ENCODE measurements at places on chromosomes 7 and 10.

DNA sequence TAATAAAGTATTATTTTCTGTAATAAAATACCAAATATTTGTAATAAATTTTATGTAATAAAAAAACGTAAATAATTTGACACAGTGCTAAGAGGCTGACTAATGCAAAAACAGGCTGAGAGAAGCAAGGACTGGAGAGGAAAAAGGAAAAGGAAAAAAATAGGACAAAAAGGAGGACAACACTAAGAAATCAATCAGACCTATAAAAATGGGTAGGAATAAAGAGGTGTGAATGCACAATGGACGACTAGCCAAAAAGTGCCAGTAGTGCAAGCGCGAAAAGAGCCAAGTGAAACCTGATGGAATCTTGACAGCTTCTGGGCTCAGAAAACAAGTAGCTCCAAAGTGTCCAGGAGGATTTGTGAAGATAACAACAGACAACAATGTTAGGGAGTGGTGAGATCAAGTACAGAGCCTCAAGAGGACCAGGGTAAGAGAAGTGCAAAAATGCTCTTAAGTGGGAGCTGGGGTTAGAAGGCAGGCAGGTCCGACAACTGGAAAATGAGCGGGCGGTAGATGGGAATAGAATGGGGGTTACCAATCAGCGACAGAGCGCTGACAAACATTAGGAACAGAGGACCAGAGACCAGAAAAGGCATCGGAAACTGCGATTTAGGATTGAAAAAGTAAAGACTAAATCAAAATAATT is 1.2 kb downstream of the BRAF start:
- no peak for DNase-seq

DNA sequence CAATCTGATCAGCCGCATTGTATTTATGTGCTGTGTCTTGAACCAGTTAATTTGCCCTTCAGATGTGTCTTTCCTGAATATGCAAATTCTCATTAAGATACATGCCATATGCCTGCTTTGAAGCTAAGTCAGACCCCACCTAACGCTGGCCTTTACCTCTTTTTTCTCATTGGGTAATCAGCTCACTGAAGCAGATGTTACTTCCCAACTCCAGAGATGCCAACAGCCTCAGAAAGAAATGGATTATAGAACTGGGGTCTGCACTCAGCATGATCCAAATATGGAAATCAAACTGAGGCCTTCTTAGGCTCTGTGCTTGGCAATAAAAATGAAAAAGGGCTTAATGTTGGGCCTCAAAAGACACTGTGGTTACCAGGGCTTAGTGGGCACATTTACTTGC is 113.9 kb downstream of the FZD1 start:
- DNase-seq: no peak

GRCh38 chr7:34830390-34830789 is 172.4 kb downstream of the NPSR1 start:
- DNase-seq: no peak

DNA sequence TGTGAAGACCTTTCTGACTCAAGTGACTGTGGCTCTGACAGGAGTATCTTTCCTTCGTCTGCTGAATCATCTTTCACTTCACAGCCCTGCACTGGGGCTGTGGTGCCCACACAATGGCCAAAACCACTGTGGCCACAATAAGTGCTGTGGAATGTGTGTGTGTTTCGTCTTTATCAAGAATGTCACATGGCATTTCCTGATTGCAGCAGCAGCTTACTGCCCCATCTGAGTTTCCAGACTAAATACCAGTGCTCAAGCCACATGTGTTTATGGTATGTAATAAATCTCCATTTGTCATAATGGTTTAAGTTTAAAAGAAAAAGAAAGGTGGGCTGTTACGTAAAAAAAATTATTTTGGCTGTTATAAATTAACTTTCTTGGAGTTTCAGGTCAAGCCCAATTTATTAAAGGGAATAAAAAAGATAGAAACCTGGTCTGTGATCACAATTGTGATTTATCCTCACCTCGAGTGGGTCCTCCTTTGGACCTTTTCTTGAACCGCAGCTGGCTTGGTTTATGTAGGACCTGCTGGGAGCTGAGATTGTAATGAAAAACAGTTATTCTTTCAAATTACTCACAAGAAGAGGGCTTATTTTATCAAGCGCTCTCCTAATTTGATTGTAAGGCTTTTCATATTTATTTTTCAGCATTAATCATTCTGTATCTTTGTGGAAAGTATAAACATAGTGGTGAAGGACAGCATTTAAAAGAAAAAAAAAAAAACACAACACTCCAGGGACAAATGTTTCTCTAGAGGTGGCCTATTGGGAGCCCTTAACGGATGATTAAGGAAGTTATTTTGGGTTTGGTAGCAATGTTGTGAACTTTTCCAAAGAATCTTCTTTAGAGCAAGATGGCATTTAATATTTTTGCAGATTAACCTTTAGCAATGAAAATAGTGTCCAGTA is 116.2 kb downstream of the LRMDA start:
- DNase-seq: no peak

GRCh38 chr7:129719980-129720732 is 108.6 kb downstream of the NRF1 start:
- no peak for DNase-seq

DNA sequence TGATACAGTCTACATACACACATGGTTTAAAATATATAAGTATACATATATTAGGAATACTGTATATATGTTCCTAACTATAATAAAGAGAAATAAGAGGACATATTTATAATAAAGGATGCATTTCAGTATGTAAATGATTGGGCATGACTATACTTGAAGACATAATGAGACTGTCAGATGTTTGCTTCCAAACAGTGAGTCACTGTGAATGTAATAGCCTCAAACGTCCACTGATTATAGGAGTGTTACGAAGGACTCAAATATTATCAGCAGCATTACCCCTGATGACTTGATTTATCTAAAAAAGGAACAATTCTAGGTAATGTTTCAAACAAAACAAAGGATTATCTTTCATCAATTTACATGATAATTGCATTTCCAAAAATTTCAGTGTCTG is 39.9 kb upstream of the NRBF2 start:
- no peak for DNase-seq

- no peak for DNase-seq
These were observed 219.0 kb downstream of the PTEN start for GRCh38 chr10:88082391-88082790.

GRCh38 chr7:8433477-8434289 is at the start of gene NXPH1:
TSS of gene NXPH1 (plus strand) at chr7:8433609.
- DNase-seq: no peak

DNA sequence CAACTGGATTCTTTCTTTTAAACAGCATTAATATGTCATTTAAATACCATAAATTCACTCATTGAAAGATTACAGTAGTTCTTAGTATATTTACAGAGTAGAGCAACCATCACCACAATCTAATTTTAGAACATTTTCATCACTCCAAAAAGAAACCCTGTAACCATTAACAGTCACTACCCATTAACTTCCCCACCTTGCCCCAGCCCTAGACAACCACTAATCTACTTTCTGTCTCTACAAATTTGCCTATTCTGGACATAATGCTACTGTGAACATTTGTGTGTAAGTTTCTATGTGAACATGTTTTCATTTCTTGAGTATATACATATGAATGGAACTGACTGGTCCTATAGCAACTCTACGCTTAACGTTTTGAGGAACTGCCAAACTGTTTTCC is 42.4 kb downstream of the P4HA1 start:
- no peak for DNase-seq

DNA sequence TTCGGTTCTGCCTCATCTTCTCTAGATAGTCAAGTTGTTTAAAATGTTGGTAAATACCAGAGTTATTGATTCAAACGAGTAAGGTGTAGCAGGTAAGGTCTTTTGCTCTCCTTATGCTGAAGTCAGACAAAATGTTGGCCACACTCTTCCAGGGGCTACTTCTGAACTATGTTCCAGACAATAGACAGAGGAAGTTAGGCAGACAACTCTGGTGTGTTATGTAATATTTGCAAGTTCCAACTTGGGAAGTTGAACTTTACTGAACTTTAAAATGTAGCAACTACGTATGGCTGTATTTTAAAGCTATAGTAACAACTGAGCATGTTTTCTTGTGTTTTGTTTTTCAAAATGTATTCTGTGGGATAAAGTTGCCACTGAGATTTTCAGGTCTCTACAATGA is 125.7 kb upstream of the NEBL start:
- DNase-seq: no peak

DNA sequence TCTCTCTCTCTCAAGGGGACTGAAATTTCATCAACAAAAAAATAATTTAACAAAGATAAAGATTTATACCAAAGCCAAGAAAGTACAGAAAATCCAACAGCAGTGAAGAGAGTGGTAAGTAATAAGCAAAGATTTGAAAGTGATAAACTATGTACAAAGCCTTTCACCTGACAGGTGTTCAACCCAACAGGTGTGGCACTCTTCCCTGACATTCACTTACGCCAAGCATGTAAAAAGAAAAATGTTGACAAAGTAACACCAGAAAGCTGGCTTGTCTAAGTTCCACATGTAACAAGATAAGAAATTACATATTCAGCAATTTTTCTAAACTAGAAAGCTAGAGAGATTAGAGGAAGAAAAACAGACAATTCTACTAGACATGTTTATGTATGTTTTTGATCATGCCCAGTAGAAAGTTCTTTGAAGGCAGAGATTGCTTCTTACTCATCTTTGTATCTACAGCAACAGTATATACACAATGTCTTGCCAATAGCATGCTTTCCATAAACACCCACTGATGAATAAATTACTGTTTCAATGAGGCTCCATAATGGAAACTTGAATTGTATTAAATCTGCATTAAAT is 468.5 kb downstream of the PARD3 start:
- no peak for DNase-seq

- no peak for DNase-seq
These were observed 49.1 kb downstream of the GCC1 start for GRCh38 chr7:127536394-127536691.

DNA sequence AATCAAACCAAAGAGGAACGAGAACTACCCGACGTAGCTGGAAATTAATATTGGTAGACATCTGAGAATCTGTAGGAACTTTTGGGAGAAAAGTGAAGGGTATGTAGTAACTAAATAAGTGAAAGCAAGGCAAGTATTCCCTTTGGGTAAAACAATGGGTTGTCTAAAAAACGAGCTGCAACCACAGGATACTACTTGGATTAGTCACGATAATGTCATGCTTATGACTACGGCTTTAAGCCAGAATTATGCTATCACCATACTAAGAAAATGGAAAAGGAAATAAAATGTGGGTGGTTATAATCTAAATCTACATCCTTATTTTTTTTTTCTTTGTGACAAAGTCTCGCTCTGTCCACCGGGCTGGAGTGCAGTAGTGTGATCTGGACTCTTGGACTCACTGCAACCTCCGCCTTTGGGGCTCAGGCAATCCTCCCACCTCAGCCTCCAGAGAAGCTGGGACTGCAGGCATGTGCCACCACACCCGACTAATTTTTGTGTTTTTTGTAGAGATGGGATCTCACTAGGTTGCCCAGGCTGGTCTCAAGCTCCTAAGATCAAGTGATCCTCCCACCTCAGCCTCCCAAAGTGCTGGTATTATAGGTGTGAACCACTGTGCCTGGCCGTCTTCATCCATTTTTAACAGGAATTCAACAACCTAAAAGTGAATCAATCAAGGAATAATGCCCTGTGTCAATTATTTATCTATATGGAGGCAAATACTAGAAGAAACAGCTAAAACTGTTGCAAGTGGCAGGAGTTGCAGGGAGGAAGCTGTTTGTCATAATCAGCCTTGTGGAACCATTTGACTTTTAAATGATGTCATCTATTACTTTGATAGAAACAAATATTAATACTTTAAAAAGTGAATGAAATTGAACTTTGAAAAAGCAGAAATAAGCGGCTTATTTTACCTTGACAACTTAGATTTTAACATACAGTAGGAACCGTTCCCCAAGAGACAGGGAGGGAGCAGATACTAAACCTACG is 189.3 kb downstream of the PRPF18 start:
- DNase-seq: no peak

DNA sequence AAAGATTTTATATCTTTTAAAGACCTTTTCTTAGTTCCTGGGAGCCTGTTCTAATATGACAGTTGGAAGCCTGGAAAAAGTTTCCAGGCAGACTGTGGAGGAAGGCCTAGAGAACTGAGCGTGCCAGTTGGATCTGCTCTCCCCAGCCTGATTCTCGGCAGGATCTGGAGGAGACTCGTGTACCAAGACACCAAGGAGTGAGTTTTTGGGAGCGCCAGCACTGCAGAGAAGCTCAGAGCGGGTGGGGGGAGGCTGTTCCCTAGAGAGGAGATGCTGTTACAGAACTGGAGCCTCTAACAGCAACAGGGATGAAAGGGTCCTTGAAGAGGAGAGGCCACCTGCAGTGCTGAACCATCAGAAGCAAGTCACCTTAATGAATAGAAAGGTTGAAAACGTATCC is 52.9 kb downstream of the LYZL2 start:
- no peak for DNase-seq

DNA sequence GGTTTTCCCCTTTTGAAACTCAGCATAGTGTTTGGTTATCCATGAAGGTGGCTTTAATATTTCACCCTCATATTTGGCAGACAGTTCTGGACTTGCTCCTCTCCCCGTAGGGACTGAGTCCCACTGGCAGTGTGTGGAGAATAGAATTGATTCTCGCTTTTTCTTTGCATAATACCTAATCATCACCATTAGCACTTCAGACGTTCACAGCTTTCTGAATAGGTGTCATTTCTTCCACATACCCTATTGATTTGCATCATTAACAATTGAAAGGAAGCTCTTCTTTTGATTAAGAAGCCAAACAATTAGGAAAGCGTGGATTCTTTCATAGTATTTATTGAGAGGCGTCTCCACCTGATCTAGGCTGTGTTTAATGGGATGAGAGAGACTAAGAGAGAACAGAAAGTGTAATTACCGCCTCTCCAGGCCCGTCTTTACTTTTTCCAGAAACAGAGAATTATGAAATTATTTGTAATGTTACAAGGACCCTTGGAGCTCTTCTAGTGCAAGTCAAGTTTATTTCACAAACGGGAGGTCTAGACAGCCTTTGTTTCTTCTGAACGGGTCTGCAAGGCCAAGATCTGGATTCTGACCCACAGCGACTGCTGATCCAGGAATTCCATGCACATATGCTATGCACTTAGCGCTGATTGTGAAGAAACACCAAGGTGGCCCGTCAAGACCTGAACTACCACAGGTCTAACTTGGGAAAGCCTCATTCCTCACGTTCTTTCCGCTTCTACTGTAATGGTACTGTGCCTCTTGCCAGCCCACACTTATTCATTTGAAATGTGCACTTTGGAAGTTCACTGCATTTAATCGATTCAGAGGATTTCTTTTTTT is 249.9 kb upstream of the C7orf33 start:
- DNase-seq: no peak

- DNase-seq: no peak
These were observed 266.6 kb downstream of the POLR1F start for GRCh38 chr7:19442016-19442785.

DNA sequence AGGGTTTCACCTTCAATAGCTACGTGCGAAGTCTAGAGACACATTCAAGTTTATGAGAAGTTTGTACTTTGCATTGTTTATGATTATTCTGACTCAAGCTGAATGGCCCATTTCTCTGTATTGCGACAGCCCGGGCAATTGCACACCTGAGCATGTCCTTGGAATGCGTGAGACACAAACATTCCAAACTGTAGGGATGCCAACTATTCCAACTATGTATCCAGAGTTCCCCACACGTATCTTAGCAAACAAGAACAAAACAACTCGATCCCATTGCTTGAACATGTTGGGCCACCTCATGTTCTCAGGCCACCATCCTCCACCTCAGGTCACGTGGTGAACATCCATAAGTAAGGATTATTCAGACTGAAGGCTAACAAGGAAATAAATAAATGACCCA is 51.4 kb upstream of the EGFR start:
- no peak for DNase-seq

- DNase-seq: no peak
These were observed 164.2 kb upstream of the ITGB1 start for GRCh38 chr10:33122014-33122809.

Data from T-cell (primary cell).